Activated CD8-positive, alpha-beta memory T cell treated with anti-CD3 and anti-CD28 coated beads, Interleukin-2, amount 10 ng/mL, durations not matched to agents 7 days and 5 days (primary cell): ENCODE measurements at places on chromosomes 5 and 9.

DNA sequence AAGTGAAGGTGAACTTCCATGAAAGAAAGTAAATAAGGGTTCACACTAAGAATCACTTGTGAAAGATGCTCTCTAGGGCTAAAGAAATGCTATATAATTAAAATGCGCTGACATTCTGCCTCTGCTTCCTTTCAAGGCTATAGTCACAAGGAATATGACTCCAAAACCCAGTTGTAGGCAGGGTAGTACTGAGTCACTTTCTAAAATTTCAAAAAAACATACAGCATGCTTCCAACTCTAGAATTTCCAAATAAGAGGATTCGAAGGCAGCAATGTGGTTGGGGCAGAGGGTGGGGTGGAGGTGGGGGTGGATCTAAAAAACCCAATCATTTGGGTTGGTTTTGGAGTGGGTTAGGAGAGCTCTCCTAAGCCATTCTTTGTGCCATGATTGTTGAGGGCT lies 84.6 kb downstream of the HMHB1 start:
- no peak for DNase-seq

GRCh38 chr9:133684121-133684935 lies 48.2 kb downstream of the DBH start:
- no peak for DNase-seq

DNA sequence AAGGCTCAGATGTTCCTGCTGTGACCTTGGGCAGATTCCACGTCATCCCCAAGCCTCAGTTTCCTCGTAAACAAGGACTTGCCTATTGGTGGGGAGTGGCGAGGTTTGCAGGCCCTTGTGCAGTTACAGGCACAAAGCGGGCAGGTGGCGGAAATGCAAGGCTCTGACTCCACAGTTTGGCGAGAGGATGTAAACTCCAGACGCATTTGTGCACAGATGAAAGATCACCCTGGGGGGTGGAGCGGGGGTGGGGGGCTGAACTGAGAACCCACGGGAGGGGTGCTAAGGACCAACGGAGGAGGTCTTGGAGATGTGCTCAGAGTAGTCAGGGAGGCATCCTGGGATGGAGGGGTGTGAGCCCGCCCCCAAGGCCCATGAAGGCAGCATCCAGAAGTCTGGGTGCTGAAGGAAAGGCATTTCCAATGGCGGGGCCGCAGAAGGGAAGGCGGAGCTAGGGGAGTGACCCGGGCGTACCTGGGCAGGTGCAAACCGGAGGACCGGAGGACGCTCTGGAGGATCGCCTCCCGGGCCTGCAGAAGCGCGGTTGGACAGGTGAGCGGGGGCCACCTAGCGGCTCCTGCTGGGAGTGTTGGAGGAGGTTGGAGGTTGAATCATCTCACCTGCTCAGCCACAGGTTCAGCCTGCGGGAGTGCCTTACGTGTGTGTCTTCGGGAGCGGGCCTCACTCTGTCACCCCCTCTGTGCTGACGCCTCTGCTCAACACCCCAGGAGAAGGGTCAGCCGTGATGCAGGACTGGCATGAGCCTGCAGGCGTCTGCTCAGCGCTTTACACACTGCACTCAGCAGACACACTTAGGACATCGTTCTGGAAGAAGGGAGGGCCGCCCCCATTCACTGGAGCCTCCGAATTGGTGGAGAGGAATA lies 1.9 kb upstream of the FIBCD1 start:
- DNase-seq, result peak; percentile 80

GRCh38 chr5:122154910-122155309 lies 25.6 kb downstream of the ZNF474 start:
- DNase-seq, result no peak

DNA sequence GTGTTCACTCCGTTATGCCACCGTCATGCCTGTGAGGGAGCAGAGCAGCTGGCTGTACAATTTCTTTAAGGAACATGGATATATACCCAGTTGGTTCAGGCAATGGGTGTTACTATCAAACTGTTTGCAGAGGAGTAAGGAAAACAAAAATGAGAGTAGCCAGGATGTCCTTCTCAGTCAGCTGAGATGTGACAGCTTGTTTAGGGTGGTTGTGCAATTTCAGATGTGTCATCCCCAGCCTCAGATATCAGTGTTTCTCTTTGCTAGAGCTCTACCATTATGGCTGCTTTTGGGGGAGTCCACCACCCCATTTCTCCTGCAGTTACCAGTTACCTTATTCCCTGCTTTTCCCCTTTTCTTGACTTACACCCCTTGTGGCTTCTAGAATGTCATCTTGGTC lies 135.2 kb upstream of the SLC24A2 start:
- DNase-seq, result no peak

- DNase-seq, result no peak
Observed at GRCh38 chr5:149053072-149053695, 9.7 kb downstream of the SH3TC2 start.

DNA sequence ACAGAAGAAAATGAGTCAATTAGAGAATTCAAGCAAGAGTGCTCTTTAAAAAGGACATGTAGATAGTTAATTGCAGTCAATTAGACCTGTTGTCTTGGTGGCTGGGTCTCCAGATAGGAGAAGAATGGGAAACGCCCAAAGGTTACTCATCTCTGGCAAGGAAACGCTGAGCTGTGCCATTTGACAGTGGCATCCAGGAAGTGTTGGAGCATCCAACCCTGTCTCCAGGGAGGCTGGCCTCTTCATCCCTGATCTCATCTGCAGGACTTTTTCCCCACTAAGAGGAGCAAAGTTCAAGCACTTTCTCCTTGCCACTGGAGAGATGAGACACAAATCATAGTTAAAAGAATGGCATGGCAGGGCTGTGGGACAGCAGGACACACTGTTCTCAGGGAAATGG lies 111.7 kb upstream of the MSX2 start:
- DNase-seq, result no peak

DNA sequence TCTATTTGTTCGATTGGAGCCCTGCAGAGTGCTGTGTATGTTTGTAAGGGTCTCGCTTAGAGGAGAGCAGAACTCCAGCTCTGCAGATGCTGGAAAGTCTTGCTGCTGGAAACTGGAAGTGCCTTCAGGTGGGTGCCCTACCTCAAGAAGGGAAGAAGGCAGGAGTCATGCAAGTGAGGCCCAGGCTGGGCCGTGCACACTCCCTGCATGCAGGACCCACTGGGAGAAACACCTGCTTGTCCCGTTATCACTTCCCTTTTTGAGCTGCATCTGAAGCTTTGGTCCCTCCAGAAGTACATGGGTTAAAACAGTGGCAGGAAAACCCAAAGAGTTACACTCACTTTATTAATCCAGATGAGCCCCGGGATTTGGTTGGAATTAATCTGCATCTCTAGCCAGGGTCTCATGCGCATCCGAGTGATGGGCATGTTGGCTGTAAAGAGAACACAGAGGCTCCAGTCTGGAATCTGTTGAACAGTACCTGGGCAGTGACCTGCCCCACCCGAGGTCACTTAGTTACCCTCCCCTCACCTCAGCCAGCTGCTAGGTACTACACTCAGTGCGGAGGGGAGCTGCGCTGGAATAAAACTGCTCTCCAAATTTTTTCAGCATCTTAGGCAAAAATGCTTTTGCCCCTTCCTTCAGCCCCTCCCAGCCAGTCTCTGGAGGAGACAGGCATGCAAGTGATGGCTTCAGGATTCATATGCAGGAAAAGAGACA lies 1.4 kb downstream of the IRF1 start:
- DNase-seq, result peak; percentile 53

- DNase-seq, result no peak
Observed at GRCh38 chr9:26939955-26940711, 6.9 kb downstream of the PLAA start.

DNA sequence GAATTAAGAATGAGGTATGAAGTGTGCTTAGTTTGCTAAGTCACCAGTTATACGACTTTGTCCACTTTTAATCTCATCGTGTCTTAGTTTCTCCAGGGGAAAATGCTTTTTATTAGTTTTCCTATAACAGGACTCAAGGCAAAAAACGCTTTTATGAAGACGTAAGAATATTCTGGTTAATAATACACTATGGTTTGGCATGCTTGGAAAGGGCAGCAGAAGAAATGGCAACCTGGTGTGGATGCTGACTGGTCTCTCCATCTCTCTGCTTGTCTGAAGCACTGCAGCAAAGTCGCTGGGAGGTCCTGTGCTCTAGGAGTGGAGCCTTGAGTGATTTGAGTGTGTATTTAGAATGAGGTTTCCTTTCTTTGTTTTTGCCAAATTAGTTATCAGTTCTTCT lies 78.8 kb downstream of the ZSWIM6 start:
- no peak for DNase-seq

DNA sequence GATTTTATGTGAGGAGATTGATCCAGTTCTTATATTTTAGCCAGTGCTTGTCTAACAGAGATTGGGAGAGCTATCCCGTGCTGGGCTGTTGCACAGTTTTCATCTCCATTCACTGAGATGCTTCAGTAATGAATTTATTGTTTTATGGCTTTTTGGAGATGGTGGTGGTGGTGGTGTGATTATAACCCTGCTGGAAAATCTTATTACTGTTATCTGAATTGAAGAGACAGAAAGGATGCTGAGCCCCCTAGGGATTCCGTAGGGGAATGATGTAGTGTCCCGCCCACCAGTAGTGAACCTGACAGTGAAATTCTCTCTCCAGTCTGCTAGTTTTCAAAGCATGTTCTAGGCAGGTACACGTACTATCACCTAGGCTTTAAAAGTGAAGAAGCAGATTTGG lies 1.9 kb downstream of the RAI14 start:
- DNase-seq, result no peak

- DNase-seq, result no peak
Observed at GRCh38 chr5:72210888-72211678, 103.8 kb downstream of the MAP1B start.

- no peak for DNase-seq
Observed at GRCh38 chr5:120644516-120644915, 180.4 kb downstream of the PRR16 start.

GRCh38 chr5:138180183-138180782 lies 1.4 kb downstream of the KIF20A start:
- DNase-seq, result no peak

GRCh38 chr5:111248571-111248970 lies 24.4 kb downstream of the CAMK4 start:
- DNase-seq, result no peak

GRCh38 chr5:40555886-40556285 lies 123.8 kb upstream of the PTGER4 start:
- DNase-seq, result no peak

- no peak for DNase-seq
Observed at GRCh38 chr9:77149879-77150278, 27.5 kb upstream of the VPS13A start.

DNA sequence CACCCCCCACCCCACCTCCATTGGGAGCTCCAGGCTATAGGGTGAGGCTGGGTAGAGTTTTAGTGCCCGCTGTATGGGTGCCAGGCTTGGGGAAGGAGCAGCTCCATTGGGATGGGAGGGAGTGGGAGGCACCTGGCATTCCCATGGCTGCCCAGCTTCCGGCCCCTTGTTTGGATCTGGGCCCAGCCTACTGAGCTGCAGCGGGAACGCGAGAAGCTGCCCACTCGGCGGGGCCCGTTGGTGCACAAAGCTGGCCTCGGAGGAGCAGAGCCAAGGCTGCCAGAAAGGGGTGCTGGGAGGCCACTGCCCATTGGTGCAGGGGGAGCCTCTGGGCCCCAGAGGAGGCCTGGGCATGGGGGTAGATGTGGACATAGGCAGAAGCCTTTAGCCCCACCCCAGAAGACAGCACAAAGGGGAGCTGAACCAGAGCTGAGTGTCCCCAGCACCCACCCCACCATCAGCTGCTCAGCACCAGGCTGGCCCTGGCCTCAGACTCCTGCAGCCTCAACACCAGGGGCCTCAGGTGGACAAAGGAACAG lies 4.4 kb downstream of the LCN9 start:
- no peak for DNase-seq

DNA sequence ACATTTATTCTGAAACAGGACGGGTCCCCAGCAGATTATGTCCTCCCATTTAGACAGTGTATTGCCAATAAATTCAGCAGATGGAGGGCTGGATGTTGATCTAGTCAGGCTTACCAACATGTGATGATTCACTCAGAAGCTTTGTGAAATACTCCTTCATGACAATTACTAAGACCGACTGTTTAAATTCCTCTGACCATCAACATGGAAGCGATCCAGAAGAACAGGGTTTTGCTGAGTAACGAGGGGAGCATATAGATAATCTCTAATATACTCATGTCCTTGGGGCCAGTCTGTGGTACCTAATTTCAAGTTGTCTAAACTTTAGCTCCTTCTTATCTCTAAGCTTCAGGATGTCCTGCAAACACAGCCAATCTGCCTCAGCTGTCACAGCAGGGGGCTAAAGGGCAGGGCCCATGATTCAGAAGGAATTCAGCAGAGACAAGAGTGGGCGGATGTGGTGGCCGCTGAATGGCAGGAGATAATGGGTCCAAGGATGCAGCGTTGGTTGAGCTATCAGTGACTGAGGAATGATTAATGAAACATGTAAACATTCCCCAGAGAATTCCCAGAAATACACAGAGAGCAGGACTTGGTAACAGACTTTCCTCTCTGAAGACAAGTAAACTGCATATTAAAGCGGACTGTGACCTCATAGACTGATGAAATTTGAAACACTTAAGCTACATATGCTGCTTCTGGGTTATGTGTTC lies 109.4 kb downstream of the ANKRD55 start:
- DNase-seq, result no peak

- DNase-seq, result no peak
Observed at GRCh38 chr5:10859393-10860195, 98.6 kb upstream of the DAP start.

DNA sequence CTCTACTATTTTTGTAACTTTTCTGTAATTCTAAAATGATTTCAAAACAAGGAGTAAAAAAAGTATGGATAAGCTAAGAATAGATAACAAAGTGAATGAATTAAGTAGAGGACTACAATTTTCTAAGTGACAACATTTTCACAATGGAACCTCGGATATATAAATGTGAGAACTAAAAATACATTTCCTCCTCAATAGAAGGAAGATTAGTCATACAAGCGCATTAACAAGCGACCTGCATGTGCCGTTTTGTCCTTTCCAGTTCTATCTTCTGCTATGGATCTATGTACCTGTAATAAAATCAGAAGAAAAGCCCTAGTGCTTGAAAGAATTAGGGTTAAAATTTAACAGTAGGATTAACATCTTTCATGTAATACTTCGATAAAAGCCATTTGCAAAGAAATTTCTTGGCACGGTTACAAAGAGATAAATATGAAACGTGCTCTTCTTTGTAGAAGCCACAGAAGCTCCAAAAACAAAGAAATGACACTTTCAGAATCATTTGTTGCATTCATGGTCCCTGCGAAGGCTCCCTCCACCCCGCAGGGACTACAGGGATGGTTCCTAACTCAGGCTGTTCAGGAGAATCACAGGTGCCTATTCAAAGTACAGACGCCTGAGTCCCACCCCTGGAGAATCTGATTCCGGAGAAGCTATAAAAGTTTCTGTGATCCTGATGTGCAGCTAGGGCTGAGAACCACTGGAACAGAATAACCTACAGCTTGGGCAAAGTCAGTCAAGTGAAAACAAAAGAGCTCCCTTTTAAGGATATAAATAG lies 216.6 kb upstream of the EFNA5 start:
- no peak for DNase-seq

- DNase-seq, result no peak
Observed at GRCh38 chr5:122315521-122315920, 3.5 kb downstream of the SNCAIP start.

GRCh38 chr9:135291165-135291564 lies 188.4 kb upstream of the PPP1R26 start:
- DNase-seq, result no peak

GRCh38 chr5:167730121-167730520 lies 561.3 kb upstream of the WWC1 start:
- no peak for DNase-seq
